ENCODE measurements at places on chromosomes 1 and 21. TPM values are rescaled to one million over a fixed set of nuclear protein-coding genes. Genes with fewer than 3 reads are reported as not detected.
A peak's percentile ranks its signal among the peaks of the same experiment; 100 is the strongest.

Gene CELA3A
- total RNA-seq = not detected

Gene SNX7
- total RNA-seq = 14.6 TPM

Gene OPRD1
- total RNA-seq = not detected

DNA sequence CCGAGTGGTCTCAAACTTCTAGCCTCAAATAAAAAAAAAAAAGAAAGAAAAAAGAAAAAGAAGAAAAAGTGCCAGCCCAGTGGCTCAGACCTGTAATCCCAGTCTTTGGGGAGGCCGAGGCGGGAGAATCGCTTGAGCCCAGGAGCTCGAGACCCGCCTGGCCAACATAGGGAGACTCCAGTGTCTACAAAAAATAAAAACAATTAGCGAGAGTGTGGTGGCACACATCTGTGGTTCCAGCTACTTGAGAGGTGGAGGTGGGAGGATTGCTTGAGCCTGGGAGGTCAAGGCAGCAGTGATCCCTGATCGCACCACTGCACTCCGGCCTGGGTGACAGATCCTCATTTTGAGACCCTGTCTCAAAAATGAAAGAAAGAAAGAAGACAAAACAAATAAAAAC is 1.4 kb upstream of the PTGFRN start:
- H3K4me3 ChIP-seq = no peak overlapping the region
- DNase-seq = no peak
- no peak overlapping the region for H3K27ac ChIP-seq
- H3K36me3 ChIP-seq = no peaks in the 10 kb centered on the region

GRCh38 chr1:26283279-26283853 is 3.5 kb downstream of the SH3BGRL3 start:
- no peak for DNase-seq
- no peak overlapping the region for H3K4me3 ChIP-seq
- no peaks in the 10 kb centered on the region for H3K36me3 ChIP-seq
- no peaks in the 10 kb centered on the region for H3K27me3 ChIP-seq
- peak overlapping the region; percentile 75 for H3K27ac ChIP-seq
- H3K4me1 ChIP-seq = peaks cover 86% of the 10 kb centered on the region

- H3K27me3 ChIP-seq = no peaks in the 10 kb centered on the region
- H3K27ac ChIP-seq = peak overlapping the region; percentile 70
- DNase-seq = no peak
- peaks cover 45% of the 10 kb centered on the region for H3K36me3 ChIP-seq
- H3K4me3 ChIP-seq = no peak overlapping the region
Measured at GRCh38 chr1:54851936-54852524, 35.0 kb downstream of the DHCR24 start.

DNA sequence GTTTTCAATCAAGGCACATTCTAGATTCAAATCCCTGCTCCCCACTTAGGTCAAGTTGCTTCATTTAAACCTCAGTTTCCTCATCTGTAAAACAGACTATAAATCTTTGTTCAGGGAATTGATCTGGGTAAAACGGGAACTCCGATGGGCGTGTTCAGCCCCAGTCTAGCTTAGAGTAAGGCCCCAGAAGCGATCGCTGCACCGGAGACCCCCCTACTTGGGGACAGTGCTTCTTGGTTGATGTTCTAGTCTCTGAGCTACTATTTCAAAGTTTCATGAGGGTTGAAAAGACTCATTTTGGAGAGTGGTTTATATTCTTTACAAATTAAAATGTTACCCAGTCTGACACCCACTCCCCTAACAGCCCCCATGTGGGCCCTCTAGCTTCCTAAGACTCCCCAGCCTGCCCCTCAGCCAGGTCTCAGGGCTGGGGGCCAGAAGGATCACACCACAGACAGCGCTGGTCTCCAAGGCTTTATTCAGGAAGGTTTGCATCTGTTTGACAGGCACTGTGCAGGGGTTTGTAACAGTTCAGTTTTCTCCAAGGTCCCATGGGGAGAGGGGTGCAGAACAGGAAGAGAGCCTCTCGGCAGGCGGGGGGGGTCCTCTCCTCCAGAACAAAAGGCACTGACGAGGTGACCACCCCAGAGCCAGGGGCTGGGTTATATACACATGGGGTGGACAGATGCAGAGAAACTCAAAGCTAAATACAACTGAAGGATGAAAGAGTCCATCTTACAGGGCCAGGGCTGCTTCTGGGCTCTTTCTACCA is 82.9 kb downstream of the STUM start:
- no peak overlapping the region for H3K27ac ChIP-seq
- H3K4me1 ChIP-seq = peaks cover 45% of the 10 kb centered on the region
- H3K4me3 ChIP-seq = no peak overlapping the region
- H3K36me3 ChIP-seq = peaks cover 10% of the 10 kb centered on the region
- peak; percentile 54 for DNase-seq

Gene C1QB
- total RNA-seq = 14.5 TPM

Gene KLHDC8A
- 0.62 TPM for total RNA-seq
